ENCODE measurements at places on chromosomes 16 and 17.

- no peak for DNase-seq
These were observed 744 bp upstream of the GGNBP2 start for GRCh38 chr17:36544044-36544306.

- DNase-seq, result no peak
These were observed 11.3 kb downstream of the CORO7 start for GRCh38 chr16:4404967-4405696.

DNA sequence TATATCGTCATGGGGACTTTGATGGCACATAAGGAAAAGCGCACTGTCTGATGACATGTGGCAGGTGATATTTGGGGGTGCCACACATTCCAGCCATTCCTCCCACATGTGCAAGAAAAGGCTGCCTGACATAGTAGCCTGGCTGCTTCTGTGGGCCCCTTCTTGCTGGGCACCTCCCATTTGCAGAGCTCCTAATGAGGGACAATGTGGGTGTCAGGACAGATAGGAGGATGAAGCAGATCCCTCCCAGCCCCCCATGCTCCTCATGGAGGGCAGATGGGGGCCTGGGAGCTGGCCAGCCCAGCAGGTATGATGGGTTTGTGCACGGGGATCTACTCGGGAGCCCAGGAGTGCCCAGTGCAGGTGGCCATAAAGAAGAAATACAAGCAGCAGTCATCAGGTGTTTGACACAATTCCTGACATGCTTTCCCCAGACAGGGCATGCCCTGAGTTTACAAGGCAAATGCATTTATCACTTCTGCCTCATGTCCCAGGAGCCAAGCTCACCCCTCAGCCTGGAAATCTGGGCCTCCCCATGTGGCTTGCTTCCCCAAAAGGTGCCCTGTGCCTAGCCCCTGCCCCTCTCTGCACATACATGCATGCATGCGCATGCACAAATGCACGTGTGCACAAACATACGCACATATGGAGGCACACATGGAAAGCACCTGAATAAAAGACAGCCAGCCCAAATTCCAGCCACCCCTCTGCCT lies 260.6 kb upstream of the RPL38 start:
- DNase-seq, result no peak

GRCh38 chr16:85520853-85521521 lies 92.1 kb upstream of the GSE1 start:
- DNase-seq, result no peak

GRCh38 chr16:10265770-10266615 lies 83.8 kb upstream of the GRIN2A start:
- no peak for DNase-seq

- no peak for DNase-seq
These were observed 187.3 kb downstream of the CDH13 start for GRCh38 chr16:82814059-82814458.

DNA sequence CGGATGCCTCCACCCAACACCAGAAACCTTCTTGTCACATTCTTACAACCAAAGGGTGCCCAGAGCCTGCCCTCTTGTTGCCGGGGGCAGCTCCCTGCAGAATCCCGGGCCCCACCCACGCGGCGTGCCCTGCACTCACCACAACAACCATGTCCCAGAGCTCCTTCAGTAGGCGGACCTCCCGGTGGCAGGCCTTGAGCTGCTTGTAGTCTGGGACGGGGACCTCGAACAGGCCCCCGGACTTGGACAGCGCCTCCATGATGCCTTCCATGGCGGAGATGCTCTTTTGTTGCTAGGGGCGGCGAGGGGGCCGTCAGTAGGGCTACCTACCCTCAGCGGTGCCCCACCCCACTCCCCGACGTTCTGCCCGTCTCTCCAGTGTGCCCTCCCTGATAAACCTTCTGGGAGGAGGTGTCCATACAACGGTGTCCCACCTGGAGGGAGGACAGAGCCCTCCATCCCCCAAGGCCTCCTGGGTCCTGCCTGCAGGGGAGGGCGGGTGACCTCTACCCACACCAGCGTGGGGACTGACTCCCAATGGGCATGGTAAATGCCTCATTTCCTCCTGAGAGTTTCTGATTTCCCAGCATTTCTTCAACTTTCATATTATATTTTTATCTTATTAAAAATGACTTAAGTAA lies 52.2 kb downstream of the DNAH17 start:
- no peak for DNase-seq

DNA sequence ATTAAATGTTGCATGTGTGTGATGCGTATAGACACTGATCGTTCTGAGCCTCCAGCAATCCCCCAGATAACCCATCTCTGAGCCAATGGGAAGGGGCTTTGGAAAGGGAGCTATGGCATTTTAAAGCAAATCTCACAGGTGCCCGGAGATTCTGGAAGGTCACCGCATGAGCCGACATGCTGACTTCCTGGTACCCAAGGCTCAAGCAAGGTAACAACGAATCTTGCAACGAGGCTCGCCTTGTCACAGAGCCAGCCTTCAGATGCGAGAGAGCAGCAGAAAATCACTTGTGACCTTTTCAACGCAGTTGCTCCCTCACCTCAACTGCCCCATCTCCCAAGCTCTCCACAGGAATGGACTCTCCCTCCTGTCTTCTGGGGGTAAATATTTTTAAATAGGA lies 154.8 kb upstream of the CDH5 start:
- no peak for DNase-seq

DNA sequence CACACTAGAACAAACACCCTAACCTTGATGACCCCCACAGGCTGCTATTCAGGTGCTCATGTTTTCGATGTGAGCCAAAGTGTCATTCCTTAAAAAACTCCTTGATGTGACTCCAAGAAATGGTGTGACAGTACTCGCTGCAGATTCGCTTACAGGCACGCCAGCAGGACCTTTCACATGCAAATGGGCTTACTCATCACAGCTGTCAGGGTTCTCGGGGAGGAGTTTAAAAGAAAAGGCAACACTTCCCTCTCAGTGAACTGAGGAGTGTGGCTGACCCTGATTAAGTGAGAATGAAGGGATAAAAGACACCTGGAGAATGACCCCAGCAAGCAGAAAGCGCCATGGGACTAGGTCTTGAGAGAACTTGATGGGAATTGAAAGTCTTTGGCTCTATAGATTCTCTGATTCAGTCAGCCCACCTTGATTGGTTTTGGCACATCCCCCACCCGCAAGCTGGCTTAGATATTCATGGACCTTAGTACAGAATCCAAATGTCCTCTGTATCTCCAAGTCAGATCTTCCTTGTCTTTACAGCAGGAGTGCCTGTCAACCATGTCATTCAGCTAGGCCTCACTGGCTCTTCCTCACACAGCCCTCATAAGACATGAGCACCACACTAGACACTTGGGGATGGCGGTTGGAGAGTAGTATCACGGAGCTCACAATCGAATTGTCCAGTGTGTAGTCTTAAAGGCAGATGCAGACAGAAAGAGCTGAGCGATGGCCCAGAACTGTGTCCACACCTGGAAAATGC lies 82.6 kb downstream of the HIC1 start:
- peak; percentile 60 for DNase-seq

GRCh38 chr16:10383626-10384025 lies 2.2 kb upstream of the ATF7IP2 start:
- no peak for DNase-seq

GRCh38 chr16:77553130-77553529 lies 118.3 kb upstream of the ADAMTS18 start:
- no peak for DNase-seq

DNA sequence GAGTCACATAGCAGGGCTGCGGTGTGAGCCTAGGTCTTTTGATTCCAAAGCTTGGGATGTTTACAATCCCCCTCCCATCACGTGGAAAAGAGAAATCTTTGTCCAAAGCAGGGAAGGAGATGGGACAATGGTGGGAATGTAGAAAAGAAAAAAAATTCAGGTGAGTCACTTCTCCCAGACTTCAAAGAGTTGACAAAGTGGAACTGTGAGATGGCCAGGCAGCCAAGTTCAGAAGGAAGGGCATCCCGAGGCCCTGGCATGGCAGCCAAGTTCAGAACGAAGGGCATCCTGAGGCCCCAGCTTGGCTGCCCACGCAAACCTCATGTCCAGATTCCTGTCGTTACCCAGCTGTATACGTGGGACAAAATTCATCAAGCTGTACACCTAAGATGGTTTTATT lies 47.5 kb downstream of the FOXL1 start:
- DNase-seq, result no peak

- peak; percentile 38 for DNase-seq
These were observed 11.0 kb downstream of the HEXIM2 start for GRCh38 chr17:45172541-45173286.
